ENCODE measurements at places on chromosomes 3 and 15.

DNA sequence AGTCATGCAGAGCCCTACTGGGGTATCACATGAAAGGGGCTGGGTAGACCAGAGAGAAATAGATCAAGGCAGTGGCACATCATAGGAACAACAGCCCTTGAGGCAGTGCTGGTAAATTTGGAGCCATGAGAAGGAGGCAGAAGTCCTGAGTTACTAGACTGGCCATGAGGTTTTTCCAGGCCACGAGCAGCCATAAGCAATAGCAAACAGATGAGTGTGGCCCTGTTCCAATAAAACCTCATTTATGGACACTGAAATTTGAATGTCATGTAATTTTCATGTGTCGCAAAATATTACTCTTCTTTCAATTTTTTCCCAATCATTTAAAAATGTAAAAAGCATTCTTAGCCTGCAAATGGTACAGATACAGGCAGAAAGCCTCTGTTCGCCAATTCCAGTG is 28.1 kb upstream of the LRRN1 start:
- no peaks in the 10 kb centered on the region for H3K27me3 ChIP-seq
- H3K27ac ChIP-seq, result no peak overlapping the region
- no peak for DNase-seq
- H3K4me1 ChIP-seq, result no peaks in the 10 kb centered on the region

- no peaks in the 10 kb centered on the region for H3K36me3 ChIP-seq
- H3K4me3 ChIP-seq, result no peak overlapping the region
- no peaks in the 10 kb centered on the region for H3K4me1 ChIP-seq
- no peaks in the 10 kb centered on the region for H3K27me3 ChIP-seq
- no peak for DNase-seq
These were observed 16.4 kb downstream of the GRIP2 start for GRCh38 chr3:14523792-14524191.

DNA sequence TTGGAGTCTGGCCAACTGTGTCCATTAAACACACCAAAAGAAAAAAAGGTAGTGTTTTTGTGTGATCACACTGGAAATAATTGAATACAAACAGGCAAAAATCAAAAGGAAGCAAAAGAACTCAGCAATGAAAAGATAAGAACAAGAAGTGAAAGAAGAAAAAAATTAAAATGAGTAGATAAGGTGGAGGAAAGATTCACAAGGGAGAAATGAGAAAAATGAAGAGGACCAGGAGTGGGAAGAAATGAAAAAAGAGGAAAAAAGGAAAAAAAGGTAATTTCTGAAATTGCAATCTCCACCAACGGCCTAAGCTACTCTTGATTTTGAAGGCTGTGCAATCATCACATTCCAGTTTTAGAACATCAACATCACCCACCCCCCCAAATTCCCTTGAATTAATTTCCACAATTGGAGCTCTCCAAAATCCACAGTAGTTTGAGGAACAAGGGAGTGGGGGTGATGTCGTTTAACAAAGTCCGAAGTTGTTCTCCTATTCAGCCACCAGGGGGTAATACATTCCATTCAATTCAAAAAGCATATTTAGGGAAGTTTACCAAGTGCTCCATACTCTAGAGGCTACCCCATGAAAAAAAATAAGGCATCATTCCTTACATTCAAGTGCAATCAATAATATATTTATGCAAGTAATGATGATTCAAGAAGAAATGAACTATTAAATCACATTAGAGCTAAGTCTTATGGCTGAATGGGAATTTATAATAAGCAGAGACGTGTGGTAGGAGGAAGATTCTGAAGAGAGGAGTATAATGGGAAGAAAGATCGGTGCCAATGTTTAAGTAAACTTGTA is 37.4 kb downstream of the ZNF860 start:
- no peaks in the 10 kb centered on the region for H3K27me3 ChIP-seq
- H3K36me3 ChIP-seq, result no peaks in the 10 kb centered on the region
- no peak overlapping the region for H3K27ac ChIP-seq
- peak; percentile 18 for DNase-seq
- H3K4me3 ChIP-seq, result no peak overlapping the region

- H3K27ac ChIP-seq, result no peak overlapping the region
- H3K4me3 ChIP-seq, result no peak overlapping the region
- no peaks in the 10 kb centered on the region for H3K27me3 ChIP-seq
- DNase-seq, result no peak
- no peaks in the 10 kb centered on the region for H3K36me3 ChIP-seq
These were observed 42.1 kb upstream of the RAF1 start for GRCh38 chr3:12705981-12706380.

Data from large intestine (tissue), 12 donors.